ENCODE measurements at places on chromosomes 5 and 9.
A peak's percentile ranks its signal among the peaks of the same experiment; 100 is the strongest.

DNA sequence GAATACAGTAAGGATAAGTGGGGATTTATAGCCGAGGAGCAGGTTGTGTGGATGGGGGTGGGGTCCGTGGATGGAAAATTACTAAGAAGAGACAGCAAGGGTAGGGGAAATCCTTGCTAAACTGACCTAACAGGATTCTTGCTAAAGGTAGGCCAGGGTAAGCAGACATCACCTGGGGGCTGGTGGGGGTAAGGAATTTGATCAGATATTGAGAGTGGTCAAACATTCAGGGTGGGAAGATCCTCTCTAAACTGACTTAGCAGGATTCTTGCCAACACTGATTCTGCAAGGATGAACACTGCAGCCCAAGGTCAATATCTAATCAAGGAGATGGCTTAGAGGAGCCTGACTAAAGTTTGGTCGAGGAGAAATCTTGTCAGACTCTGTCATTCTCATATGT is 2.7 kb upstream of the PLGRKT start:
- DNase-seq: no peak

GRCh38 chr9:111362526-111362925 is 32.5 kb upstream of the OR2K2 start:
- peak; percentile 10 for DNase-seq

DNA sequence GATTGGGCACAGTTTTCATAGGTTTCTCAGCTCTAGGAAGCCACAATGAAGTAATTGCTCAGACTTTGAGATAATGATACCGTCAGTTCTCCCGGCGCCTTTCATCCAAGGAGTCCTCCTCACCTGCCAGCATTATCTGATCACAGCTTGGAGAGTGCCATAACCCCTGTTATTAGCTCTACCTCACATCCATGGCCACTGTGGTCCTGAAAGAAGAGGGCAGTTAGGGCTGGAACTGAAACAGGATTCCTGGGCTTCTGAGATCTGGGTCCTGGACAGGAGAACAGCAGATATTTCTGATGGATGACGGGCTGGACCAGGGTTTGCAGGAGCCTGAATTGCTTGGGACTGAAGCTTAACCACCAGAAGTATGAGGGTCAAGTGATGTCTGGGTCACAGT is 13.5 kb downstream of the RGS3 start:
- no peak for DNase-seq

GRCh38 chr5:172645271-172646055 is 4.4 kb downstream of the NEURL1B start:
- DNase-seq: no peak

DNA sequence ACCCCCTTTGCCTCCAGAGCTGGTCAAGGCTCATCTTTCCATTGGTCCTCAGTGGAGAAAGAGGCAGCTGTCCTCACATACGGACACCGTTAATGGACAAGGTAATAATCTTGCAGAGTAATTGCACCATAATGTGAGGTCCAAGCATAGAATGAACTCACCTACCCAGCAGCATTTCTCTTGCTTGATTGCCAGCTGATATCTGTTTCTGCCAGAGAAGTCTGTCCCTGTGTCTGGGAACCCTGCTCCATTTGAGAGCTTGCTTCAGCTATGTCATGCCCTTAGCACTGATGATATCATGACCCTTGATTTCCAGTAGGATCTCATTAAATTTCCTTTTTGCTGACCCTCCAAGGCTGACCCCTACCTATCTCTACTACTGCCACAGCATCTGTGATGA is 154.6 kb downstream of the PIK3R1 start:
- no peak for DNase-seq

DNA sequence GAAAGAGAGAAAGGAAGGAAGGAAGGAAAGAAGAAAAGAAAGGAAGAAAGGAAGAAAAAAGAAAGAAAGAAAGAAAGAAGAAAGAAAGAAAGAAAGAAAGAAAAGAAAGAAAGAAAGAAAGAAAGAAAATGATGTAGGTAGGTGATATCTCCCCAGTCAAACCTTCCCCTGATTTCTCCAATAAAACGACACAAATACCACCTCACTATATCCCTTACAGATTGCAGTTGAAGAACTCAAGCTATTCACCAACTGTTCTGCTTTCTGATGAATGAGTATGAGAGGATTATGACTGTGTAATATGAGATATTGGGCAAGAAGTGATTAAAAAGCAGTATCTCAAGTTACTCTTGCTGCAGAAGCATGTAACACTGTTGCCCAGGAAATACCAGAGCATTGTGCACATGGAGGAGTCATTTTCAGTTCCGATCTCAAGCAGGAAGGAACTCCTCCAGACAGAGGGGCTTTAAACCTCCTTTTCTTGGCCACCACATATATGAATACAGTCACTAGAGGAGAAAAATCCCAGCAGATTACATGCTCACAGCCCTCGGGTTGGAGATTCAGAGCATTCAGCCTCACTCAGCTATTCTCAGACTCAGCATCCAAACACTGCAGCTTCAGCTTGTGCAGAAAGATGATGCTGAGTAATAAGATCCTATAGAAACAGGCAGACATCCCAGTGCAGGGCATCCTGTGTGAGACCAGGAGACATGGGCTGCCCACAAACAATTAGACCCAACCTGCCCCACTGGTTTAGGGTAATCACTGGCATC is 61.4 kb downstream of the UGCG start:
- peak; percentile 99 for DNase-seq
